A549 treated with Hydrocortisone at 1 μM for 4 hours (cell line): ENCODE measurements at places on chromosomes 1 and 21. TPM values are rescaled to one million over a fixed set of nuclear protein-coding genes. Genes with fewer than 3 reads are reported as not detected.

Gene SFPQ
- total RNA-seq: 175 to 284 TPM (median 190 TPM) in 5 replicates

Gene DNASE2B
- not detected in 5 replicates for total RNA-seq

Gene SMCP
- not detected in 5 replicates for total RNA-seq

Gene MAP10
- total RNA-seq: 0.63 to 1.1 TPM (median 0.84 TPM) in 5 replicates

Gene CATSPERE
- total RNA-seq: 0.06 to 0.32 TPM (median 0.16 TPM) in 4 of 5 replicates, not detected in the other

Gene TPTE
- not detected in 5 replicates for total RNA-seq
